Stimulated activated CD8-positive, alpha-beta memory T cell treated with anti-CD3 and anti-CD28 coated beads, Interleukin-2, amount 100 ng/mL, for 1 hour (primary cell): ENCODE measurements at places on chromosomes 4 and X.

GRCh38 chrX:53356186-53356585 is 66.3 kb downstream of the SMC1A start:
- DNase-seq = no peak

GRCh38 chr4:89741768-89742167 is 95.2 kb downstream of the SNCA start:
- DNase-seq = no peak

- no peak for DNase-seq
These were observed 103.5 kb downstream of the IRF2 start for GRCh38 chr4:184370711-184371389.

- DNase-seq = no peak
These were observed 9.1 kb downstream of the CXCR3 start for GRCh38 chrX:71609095-71609750.

- DNase-seq = no peak
These were observed 362.5 kb upstream of the TRAM1L1 start for GRCh38 chr4:117447925-117448324.

- DNase-seq = no peak
These were observed 78.7 kb downstream of the CLNK start for GRCh38 chr4:10605746-10606482.

DNA sequence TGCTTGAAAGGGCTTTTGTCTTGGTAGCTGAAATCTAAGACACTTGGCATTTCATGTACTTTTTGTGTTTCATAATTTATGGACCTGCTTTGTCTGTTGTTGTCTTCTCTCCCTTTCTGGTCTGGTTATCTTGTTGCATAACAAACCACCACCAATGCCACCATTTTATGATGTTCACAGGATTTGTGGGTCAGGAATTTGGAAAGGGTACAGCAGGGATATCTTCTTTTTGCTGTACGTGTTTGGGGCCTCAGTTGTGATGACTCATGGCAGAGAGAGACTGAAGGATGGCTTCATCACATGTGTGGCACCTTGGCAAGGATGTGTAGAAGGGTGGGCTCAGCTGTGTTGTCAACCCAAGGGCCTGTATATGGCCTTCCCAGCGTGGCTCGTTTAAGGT is 35.2 kb downstream of the KDM6A start:
- no peak for DNase-seq

DNA sequence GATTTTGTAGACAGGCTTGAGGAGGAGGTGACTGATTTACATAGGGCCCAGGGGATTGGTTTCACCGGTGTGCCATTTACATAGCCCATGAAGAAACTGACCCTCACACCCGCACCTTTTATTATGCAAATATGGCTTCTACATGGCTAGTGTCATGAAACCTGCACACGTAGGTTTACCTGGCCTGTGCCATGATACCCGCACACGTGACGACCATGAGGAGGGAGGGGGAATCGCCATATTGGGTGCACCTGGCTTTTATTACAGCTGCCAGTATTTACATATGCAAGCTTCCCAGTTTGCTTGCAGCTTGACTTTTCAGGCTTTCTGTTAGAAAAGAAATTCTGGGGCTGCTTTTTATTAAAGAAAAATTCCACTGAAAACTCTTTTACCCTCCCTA is 359.7 kb downstream of the ADAM29 start:
- no peak for DNase-seq

DNA sequence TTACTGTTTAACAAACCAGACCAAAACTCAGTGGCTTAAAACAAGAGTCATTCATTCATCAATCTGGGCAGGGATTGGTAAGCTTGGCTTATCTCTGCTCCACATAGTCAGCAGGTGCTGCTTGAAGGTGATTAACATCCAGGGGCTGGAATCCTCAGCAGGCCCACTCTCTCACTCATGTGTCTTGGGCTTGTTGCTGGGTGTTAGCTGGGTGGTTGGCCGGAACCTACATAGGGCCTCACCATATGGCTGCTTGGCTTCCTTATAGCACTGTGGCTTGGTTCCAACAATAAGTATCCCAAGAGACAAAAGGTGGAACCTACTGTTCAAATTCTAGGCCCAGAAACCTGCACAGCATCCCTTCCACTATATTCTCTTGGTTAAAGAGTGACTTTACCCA is 125.0 kb downstream of the RASGEF1B start:
- DNase-seq = no peak

DNA sequence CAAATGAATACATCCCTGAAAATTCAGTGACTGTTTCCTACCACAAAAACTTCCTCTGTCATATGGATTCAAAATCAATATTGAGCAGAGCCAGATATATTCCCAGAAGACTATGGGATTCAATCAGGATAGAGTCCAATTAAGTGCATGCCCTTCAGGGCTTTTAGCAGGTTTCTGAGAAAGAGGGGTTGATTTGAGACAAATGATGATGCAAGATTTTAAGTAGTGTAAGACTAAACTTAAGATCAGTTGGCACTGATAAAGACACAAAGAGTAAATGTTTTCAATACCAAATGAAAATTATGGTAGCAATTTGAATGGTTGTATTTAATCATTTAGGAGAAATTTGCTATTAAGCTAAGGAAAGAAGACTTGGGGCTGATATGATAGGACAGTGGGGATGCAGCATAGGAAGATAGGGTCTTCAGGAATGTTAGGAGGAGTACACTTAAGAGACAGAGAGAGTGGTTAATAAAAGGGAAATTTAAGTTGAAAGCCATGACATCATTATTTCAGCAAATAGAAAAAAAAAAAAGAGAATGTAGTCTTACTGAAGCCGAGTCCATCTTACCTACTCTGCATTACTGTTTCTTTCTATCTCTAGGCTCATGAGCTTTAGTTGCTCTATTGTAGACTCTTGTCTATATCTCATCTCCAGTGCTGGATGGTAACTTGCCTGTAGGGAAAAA is 32.0 kb upstream of the XK start:
- no peak for DNase-seq

DNA sequence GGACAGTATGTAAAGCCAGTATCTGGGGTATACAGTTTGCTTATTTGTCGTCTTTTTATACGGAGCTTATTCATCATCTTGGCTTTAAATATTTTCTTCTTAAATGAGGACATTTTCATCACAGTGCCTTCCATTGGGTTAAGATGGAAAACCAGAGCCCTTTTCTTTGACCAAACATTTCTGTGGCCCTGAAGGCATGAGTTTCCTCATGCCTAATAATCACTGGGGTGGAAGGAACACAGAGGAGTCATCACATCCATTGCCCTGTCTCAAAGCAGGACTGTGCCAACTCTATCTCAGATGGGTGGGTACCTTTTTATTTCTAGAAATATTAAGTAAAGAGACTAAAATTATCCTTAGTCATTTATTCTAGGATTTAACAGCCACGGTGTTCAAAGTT is 40.0 kb downstream of the CHRDL1 start:
- no peak for DNase-seq

GRCh38 chr4:114178392-114178791 is 198.9 kb upstream of the ARSJ start:
- no peak for DNase-seq

DNA sequence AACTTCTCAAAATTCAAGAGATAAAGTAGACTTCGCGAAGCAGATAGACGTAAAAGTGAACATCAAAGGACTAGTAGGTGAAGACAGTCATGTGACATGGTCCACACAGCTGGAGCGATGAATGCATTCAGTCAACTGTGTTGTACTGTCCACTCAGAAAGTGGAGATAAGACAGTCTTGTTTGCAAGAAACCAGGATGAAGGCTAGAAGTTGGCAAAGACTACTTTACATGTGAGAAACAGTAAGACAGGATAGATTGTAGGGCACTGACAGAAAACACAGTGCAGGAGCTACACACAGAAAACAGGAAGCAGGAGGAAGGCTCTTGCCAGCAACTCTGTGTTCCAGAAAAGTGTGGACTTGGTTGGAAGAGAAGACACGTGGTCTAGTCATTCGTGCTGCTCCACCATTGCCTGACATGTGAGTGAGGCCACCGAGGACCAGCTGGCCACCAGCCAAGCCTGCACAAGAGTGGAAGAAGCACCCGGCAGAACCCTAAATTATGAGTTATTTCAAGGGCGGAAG is 78.9 kb downstream of the FAT1 start:
- DNase-seq = no peak

DNA sequence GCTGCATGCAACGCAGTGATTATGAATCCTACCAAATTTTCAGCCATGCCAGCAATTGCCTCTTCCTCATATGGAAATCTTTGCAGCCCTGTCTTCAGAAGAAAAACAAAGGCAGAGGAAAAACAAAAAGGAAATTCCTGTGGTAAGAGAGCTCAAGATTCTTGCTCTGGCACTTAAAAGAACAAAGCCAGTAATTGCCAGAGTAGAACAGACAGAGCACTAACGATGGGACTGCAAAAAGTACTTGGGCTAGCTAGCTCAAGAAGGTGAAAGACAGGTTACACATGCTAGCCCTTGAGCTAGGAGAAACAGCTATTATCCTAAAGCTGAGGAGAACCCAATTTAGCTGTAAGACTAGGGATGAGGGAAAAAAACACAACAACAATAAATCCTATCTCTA is 582.3 kb downstream of the KCNIP4 start:
- no peak for DNase-seq

DNA sequence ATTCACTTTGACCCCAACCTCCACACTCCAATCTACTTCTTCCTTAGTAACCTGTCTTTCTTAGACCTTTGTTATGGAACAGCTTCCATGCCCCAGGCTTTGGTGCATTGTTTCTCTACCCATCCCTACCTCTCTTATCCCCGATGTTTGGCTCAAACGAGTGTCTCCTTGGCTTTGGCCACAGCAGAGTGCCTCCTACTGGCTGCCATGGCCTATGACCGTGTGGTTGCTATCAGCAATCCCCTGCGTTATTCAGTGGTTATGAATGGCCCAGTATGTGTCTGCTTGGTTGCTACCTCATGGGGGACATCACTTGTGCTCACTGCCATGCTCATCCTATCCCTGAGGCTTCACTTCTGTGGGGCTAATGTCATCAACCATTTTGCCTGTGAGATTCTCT is 344 bp downstream of the OR13H1 start:
- no peak for DNase-seq

DNA sequence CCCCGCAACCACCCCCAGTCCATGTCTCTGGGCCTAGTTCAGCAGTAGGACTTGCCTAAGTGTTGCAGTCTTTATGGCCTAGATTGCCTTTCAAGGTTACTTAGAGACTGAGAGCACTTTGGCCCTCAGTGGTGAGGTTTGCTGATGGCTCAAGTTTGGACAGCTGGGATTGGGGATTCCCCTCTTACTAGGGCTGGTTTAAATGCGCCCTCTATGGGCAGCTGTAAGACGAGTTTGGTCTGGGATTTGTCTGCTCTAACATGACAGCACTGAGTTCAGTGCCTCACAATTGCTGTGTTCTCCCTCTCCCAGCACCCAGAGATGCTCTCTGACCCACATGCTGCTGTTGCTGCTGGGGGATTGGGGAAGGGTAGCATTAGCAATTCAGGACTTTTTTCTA is 23.1 kb downstream of the DACH2 start:
- DNase-seq = no peak

DNA sequence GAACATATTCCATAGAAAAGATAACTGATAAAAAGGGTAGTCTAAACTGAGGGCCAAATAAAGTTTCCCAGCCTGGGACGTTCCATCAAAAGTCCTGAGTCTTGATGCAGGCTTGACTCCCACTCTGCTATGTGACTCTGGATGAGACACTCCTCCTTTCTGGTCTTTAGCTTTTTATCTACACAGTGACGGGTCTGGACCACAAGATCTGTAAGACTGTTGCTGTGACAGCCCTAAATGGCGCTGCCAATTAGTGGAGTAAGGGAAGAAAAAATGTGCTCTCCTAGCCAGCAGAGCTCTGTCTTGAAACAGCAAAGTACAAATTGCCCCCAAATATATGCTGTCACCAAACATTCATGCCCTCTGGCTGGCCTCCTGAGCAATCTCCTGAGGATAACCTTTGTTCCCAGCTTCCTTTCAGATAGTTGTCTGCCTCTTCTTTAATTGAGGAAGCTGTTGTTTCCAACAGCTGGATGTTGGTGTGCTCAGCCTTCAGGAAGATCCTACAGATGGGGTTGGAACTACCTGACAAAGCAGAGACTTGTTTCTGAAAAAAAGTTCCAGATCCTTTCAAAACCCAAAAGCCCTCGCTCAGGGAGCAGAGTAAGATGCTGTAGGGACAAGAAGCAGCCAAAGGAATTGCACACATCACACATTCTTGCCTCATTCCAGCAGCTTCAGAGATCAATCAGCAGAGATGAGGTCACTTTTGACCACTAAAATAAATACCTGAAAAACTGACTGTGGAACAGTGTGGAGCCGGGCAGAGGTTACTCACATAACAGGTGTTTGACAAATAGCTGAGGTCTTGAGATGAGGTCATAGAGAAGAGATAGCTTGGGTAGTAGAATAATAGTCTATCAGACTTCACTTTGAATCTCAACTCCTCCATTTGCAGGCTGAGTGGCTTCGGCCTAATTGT is 383.4 kb upstream of the FGF13 start:
- DNase-seq = no peak

- DNase-seq = no peak
These were observed 56.4 kb downstream of the CXorf58 start for GRCh38 chrX:23964191-23964590.

DNA sequence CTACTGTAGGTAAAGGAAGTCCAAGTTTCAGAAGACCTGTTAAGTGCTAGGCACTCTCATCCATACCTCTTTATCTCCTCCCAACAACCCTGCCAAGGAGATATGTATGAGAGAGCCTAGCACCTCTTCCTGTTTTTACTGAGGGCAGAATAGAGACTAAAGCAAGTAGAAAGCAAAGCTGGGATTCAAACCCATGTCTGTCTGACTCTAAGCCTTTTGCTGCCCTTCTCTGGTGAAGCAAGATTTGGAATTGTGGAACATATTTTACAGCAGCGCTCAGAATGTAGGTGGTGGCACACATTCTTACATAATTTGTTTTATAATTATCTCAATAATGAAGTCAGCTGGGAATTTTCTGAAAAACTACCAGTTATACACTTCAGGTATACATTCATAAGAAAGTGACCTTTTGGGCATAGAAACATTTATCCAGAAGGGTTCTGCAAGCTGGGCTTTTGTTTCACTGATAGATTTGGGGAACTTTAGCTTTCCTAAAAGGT is 41.7 kb downstream of the SEPTIN11 start:
- DNase-seq = no peak

GRCh38 chrX:121782976-121783375 is 735.6 kb downstream of the GLUD2 start:
- DNase-seq = no peak

DNA sequence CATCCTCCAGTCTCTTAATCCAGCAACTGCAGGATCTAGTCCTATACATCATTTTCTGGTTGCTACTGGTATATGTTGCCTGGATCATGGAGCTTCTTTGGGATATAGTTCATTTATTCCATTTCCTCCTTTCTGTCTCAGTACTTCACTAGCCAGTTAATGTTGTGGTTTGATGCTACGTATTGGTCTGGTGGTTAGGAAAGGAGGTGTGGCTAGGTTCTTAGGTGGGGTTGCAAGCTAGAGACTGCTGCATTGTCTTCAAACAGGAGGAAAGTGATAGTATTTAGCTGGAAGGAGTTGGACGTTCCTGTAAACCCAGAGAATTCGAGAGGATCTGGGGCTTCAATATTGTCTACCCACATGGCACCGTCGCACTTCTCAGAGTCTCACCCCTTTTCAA is 129.5 kb downstream of the SNCA start:
- no peak for DNase-seq
